ENCODE measurements at places on chromosomes 12 and 14.

- no peak for DNase-seq
Measured at GRCh38 chr12:29428633-29429032, 47.7 kb upstream of the ERGIC2 start.

GRCh38 chr12:99381992-99382391 is 265.6 kb upstream of the GARIN6 start:
- DNase-seq = no peak

GRCh38 chr14:24681056-24681455 is 47.1 kb upstream of the GZMB start:
- DNase-seq = no peak

- DNase-seq = no peak
Measured at GRCh38 chr14:68704736-68705720, 87.8 kb downstream of the ZFP36L1 start.

DNA sequence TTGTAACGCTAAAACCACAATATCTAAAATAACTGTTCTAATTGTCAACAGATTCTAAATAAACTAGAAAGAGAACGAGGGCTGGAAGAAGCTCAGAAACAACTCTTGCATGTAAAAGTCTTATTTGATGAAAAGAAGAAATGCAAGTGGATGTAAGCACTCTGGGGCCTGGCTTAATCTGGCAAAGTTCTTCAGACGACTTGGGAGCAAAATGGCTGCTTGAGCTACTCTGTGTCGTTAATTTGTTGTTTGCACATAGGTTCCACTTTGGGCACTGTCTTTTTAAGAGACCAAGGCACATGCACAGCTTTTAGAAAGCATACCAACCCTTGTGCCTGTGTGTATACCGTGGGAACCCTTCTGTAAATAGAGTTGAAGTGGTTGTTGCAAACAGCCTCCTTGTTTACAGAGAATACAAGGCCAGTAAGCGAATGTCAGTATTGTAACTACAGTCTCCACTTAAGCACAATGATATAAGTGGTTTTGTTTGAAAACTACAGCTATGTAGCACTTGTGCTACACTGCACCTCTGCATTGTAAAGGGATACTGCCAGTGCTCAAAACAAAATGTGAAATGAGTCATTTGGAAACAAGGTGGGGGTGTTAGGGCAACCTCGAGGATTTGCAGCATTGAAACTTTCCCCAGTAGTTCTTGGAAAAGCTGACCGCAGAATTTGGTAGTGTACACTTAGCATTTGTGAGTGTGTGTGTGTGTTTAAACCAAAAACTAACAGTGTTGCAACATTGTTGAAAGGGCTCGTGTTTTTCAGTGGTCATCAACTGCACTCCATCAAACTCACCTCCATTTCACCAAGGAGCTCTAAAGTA is 154.3 kb downstream of the CEP83 start:
- no peak for DNase-seq

DNA sequence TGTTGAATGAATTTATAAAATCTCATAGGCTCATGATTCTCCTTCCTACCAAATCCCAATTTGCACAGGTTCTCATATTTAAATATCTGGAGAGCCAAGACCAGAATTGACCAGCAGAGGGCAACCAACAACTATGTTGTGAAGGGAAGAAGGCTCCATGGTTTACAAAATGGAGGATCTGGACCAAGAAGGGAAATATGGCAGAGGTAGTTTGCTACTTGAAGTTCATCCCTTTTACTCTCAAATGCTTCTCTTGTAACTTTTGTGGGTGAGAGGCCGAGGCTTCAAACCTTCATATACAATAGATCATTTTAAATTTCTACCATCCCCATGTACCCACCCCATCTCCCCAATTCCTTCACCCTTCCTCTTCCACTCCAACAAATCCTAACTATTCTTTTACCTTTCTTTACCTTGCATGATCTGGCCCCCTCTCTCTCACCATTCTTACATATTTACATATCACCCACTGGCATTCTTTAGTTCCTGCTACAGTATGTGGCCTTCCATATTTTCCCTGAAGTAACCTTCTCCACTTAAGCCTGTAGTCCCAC is 3.8 kb upstream of the SMARCC2 start:
- no peak for DNase-seq

GRCh38 chr14:92316176-92316575 is 6.8 kb upstream of the SLC24A4 start:
- no peak for DNase-seq

DNA sequence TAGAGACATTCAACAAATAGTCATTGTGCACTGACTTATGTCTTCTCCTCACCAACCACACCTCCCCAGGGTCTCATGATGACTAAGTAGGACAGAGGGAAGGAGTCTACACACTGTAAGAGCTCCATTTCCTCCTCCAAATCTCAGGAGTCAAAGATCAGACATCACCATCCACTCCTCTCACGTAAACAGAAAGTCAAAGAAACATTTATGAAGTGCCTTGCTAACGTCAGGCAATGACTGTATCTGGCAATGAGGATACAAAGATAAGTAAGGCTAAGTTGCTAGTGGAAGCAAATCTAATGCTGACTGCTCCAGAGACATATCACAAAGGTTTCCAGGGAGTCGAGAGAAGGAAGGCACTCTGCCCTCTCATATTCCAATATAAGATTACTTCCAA is 88.9 kb downstream of the SLC2A13 start:
- no peak for DNase-seq

- DNase-seq = no peak
Measured at GRCh38 chr12:108663324-108664015, 29.8 kb upstream of the SELPLG start.

- no peak for DNase-seq
Measured at GRCh38 chr14:50344116-50344775, 32.1 kb downstream of the DMAC2L start.

DNA sequence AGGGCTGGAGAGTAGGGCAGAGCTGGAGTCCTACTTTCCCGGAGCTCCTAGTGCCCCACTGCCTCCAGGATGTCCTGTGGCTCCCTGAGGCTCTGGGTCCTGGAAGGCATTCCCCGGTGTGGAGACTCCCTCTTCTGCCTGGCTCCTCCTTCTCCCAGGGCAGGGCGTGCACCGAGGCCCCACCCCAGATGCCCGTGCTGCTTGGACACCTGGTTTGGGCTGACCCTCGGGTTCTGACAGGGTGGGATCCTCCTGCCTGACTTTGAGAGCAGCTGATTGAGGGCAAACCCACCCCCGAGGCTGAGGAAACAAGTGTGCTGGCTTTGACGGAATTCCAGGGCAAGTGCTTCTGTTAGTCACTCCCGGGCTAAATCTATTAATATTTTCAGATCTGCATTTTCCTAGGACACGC is 15.4 kb downstream of the TEAD4 start:
- DNase-seq = no peak

- no peak for DNase-seq
Measured at GRCh38 chr12:89085421-89085820, 266.9 kb downstream of the DUSP6 start.

DNA sequence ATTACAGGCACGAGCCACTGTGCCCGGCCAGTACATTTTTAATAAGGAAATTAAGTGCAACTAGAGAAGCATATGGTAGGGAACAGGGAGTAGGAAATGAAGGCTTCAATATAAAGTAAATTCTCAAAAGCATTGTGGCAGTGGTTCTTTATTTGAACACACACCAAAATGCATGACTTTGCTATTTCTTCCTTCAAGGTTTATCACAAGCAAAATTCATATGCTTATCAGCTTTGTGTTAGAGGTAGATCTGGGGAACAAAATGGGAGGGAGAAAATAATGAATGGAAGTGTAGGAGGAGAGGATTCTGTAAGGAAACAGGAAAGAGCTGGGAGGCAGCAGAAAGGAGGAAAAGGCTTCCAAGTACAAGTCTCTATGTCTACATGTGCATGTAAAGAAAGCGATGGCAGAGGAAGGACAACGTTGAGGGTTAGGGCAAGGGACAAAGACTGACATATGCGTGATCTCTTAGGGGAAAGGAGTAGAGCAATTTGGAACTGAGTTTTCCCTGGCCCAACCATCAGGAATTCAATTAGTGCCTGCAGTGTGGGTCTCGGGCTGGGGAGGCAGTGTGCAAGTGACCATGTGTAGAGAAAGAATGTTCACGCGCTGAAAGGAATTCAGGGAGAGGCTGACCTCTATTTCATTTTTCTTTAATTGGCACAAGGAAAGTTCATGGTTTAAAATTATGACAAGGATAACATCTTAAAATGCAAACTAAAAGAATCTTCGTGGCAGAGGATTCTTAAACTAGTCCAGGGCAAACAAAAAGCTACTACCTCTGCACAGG is 22.9 kb upstream of the RASSF8 start:
- no peak for DNase-seq

- DNase-seq = no peak
Measured at GRCh38 chr12:53454707-53455106, 2.8 kb downstream of the PCBP2 start.

DNA sequence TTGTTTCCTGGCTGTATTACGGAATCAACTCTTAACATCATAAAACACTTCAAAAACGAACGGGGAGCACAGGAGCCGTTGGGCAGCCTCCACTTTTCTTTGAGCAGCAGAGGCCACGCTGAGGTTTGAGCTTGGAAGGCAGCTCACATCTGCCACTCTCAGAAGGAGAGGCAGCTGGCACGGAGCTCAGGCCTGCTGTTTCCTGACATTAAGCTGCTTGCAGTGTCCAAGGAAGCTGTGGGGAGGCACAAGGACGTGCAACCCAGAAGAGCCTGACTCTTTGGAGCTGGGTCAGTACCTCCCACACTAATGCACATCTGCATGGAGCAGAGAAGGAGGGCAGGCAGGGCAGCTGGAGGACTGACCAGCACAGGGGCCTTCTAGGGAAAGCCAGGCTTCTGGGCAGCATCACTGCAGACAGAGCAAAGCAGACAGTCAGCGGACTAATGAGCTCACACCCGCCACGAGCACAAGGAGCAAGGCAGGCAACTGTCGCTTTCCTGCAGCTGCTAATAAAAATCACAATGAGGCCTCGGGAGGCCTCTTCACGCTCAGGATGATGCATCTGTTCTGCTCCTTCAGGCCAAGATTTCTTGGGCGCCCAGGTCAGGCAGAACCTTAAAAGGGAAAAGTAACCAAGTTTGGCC is 211.1 kb downstream of the GLT1D1 start:
- no peak for DNase-seq

DNA sequence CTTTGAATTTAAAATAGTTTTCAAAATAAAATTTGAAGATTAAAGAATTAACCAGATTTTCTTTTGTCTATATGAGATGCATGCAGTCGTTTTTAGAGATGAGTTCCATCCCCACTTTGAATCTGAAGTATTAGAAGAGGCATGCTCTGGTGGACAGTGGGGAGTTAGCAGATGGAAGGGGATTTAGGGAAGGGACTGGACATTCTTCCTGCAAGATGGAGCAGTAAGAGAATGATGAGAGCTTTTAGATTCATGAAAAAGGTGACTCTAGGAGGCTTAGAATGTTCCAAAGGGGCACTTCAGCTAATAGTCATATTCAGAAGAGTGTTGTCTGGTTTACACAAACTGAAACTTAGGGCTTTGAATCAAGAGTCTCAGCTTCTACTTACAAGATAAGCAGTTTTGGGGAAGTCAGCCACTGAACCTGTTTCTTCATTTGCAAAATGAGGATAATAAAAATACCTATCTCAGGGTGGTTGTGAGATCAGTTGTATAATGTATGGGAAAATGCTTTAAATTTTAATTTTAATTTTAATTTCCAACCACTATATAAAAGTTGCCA is 3.7 kb downstream of the ZBTB1 start:
- DNase-seq = no peak

- no peak for DNase-seq
Measured at GRCh38 chr12:107967170-107967569, 161.9 kb upstream of the WSCD2 start.

- no peak for DNase-seq
Measured at GRCh38 chr12:94990222-94990621, 13.3 kb downstream of the NDUFA12 start.

- DNase-seq = no peak
Measured at GRCh38 chr14:94153750-94154342, 20.3 kb upstream of the PPP4R4 start.

GRCh38 chr12:64798165-64798564 is 26.3 kb upstream of the TBC1D30 start:
- DNase-seq = no peak

DNA sequence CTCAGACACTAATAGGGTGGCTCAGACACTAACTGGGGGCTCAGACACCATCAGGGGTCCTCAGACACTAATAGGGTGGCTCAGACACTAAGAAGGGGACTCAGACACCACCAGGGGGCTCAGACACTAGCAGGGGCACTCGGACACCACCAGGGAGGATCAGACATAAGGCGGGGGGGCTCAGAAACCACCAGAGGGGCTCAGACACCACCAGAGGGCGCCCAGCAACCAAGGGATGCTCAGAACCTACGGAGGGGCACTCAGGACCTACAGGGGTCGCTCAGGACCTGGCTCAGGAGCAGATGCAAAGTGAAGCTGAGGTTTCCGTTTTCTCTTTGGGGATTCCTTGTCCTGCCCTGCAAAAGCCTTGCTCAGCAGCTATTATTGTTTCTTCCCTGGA is 448.5 kb downstream of the TMEM121 start:
- DNase-seq = no peak

- no peak for DNase-seq
Measured at GRCh38 chr14:91009501-91010152, 50.8 kb downstream of the RPS6KA5 start.

DNA sequence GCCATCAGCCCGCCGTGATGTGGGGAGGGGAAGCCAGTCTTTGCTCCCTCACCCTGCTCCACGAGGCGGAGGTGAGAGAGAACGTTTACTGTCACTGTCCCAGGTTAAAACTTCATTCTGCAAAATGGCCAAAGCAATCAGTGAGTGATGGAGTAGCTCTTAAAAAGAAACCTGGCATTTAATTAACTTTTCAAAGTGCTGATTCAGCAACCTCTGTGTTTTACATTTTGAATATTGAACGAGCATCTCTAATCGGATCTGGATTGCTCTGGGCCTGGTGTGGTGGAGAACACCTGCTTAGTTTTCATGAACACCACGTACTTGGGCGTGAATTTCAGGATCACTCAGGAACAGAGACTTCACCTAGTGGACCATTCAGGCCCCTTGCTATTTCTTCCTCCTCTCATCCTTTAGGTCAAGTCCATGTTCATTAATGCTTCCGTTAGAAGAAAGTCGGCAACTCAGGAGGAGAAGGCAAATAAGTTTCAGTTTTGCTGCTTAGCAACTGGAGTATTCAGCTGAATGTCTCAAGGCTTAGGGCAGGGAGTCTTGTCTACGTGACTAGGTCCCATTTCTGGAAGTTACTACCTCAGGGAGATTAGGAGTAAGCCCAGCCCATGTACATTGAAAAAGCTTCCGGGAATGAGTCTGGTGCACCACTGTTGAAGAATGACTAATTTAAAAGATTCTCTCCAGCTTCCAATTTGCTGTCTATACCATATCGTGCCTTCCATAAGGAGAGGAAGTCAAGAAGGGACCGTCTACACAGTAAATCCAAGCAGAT is 68.2 kb downstream of the IFT43 start:
- no peak for DNase-seq

DNA sequence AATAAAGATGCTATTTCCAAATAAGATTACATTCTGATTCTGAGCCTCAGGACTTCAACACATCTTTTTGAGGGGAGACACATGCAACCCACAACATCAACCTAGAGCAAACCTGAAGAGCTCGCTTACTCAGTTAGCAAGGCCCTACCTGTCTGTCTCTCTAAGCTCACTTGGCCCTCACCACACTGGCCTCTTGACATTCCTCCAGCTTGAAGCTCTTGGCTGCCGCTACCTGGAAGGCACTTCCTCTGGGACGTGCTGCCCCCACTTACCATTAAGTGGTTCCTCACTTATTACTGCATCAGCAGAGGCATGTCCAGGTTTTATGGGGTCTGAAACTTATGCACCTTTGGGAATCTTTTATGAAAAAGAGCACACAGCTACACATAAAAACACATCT is 354.8 kb downstream of the GALC start:
- DNase-seq = no peak

All from activated B cell treated with CpG ODN at 0.5 μM for 24 hours (primary cell).